Left ventricle myocardium superior (tissue), 1 donor: ENCODE measurements at places on chromosomes 3 and 15.

DNA sequence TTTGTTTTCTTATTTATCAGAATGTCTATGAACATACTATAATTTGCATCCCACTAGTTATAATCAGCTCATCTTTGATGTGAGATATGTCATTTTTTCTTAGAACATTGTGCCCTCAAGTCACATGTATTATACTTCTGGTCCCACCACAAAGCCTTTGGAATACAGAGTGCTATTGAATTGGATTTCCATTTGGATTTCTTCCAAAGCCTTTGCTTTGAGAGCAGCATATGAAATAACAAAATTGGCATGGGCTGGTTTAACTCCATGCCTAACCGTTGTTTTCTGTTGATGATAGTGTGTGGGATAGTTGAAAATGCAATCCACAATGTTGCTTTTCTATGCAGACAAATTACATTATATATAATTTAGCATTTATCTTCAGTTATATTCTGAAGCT is 284.5 kb upstream of the PLSCR5 start:
- DNase-seq: no peak

- no peak for DNase-seq
These were observed 69.2 kb downstream of the ISG20 start for GRCh38 chr15:88707771-88708654.

DNA sequence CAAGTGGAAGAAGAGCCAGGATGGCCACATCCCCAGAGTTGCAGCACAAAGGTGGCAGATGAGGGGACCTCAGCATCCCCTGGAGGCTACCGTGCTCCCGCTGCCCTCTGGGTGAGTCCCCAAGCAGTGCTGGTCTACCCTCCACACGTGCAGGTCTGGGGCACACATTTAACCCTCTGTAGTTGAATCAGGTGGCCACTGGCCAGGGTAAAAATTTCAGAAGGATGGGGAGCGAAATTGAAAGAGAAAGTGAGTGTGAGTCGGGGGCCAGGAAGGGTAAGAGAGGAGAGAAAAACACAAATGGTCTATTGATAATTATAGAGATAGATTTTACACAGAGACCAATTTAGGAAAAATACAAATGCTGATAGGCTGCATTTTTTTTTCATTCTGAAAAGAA is 139.5 kb upstream of the EIF1B start:
- no peak for DNase-seq

GRCh38 chr15:67018441-67018840 is 47.0 kb upstream of the SMAD3 start:
- no peak for DNase-seq

DNA sequence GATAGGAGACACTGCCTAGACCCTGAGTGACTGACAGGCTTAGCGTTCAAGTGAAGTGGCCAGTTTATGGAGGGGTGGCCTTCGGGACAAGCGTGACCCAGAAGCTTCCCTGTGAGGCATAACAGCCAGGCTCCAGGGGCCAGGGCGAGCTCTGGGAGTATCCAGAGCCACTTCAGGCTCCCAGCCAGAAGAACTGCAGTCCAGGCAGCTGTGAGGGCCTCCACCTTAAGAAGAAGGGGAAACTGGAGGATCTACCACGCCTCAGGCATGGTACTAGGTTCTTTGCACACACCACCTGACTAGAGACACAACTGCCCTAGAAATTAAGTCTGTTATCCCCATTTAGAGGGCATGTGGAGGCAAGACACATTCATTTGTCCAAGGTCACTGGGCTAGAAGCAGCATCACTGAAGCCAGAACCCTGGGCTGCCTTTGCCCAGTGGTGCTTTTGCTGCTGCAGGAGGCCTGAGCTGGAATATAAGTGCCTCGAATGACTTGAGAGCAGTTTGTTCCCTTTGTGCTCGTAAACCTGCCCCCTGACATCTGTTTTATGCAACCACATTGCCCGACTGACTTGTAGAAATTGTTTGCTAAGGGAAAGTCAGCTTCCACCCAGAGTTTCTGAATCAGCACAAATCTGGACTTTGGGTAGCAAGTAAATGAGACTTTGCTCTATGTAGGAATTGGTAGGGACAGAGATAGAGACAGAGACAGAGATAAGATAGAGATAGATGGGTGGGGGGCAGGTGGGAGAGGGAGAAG is 23.3 kb downstream of the RASGRF1 start:
- DNase-seq: no peak

DNA sequence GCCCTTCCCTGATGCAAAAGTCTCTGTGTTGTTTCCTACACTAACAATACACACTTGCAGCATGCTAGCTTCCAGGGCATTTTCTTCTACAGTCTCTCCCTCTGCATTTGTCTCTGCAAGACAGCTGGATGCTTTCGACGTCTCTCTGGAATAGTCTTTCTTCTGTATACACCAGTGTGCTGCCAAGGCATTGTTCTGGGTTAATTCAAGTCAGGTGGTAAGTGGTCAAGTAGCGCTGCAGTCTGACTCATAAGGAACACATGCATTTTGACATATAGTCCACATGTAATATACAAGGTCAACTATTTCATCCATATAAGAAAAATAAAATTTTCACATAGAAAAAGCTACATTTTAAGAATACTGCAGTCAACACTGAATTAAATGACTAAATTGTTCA is 92.7 kb downstream of the MYLK start:
- no peak for DNase-seq

- no peak for DNase-seq
These were observed 763.4 kb upstream of the GRM7 start for GRCh38 chr3:6097556-6097955.

DNA sequence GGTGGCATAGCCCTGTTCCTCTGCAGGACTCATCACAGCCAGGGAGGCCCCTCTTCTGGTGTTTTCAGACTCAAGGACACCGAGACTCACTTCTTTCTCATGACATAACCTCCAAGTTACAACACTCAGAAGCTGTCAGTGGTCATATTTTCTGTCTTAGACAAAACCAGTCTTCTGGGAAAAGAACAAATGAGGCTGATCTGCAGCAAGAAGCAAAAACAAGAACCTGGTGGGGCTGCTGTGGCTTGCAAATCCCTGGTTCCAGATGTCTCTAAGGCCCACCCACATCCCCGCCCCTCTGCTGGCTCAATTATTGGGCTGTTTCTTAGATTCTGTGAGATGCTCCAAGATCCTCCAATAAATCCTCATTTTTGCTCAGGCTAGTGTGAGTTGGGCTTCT is 16.6 kb upstream of the LOXL1 start:
- no peak for DNase-seq

DNA sequence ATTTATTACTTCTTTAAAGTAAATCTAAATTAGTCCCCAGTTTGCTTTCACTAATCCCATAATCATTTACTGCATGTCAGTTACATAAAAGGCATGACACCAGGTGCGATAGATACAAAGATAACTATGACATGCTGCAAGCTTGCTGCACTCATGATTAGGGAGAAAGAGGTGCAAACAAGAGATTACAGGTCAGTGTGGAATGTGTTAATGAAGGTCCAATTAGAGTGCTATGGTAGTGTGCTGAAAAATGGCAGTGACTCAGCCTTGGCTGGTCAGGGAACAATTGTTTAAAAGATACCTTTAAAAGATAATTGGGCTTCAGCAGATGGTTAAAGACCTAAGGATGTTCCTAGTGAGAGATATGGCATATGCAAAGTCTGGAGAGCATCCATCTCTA is 352.6 kb upstream of the TGFBR2 start:
- DNase-seq: no peak

DNA sequence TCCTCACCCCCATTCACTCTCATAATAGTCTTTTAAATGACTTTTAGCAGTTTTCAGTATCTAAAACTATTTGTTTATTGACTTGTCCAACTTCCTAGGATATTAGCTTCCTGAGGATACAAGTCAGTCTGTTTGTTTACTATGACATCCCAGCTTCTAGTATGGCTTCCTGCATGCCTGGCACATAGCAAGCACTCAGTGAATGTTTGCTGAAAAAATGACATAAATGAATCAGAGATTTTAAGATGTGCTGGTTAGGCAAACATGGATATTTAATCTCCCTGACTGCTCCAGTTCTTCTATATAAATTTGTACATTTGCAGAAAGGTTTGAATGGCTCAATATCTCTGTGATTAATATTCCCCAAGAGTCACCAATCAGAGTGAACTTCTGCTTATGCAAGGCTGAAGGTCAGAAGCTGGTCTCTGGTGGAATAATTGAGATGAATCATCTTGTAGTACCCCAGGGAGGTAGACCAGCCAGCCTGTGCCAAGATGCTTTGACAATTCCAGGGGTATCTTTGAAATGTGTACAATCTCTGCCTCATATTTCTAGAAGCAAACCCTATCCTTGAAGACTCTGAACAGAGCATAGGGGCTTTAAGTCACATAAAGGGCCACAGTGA is 219.0 kb upstream of the LMCD1 start:
- no peak for DNase-seq

DNA sequence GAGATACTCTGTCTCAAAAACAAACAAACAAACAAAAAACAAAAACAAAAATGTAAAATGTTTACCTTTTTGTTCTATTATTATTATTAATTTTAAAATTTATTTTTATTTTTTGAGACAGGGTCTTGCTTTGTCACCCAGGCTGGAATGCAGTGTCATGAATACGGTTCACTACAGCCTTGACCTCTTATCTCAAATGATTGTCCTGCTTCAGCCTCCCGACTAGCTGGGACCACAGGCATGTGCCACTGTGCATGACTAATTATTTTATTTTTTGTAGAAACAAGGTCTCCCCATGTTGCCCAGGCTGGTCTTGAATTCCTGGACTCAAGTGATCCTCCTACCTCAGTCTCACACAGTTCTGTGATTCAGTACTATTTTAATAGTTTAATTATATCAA is 5.7 kb upstream of the SLC25A26 start:
- no peak for DNase-seq

DNA sequence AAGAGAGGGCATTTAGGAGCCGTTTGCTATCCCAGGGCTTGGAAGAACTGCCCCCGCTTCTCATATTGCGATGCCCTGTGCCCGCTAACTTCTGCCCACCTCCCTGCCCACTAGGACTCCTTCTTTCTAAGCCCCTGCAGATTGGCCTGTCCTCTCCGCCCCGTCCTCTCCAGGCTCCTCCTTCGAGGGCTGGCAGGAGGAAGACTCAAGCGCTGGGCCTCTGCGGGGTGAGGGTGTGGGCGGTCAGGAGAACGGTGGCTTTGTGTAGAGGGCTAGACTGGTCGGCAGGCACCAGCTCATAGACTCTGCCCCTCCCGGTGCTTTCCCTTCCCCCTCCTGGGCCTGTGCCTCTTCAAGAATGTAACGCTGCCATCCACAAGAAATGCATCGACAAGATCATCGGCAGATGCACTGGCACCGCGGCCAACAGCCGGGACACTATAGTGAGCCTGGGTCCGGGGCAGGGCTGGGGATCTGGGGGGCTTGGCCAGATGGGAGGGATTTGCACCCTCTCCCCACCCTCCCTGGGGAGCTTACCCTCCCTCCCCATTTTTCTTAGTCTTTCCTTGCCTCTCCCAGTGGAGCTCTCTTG is 21.9 kb downstream of the PRKCD start:
- DNase-seq: no peak

GRCh38 chr15:75531041-75531450 is 48.1 kb downstream of the PTPN9 start:
- peak; percentile 82 for DNase-seq

- no peak for DNase-seq
These were observed 359.7 kb upstream of the ROPN1 start for GRCh38 chr3:124351430-124352148.

DNA sequence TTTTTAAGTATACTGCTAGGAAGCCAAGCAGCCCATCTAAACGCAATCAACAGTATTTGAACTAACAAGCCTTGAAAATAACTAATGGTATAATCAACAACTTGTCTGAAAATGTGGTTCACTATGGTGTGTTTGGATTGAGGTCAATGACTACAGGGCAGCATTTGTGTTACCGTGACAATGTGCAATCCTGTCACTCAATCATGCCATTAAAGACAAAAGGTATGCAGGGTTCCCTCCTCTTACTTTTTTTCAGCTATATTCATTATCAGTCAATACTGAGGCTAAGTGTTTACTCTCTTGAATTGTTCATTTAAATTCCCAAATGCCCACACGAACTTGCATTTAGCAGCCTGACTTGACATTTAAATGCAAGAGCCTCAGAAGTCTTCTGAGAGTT is 1099.3 kb upstream of the EPHA6 start:
- DNase-seq: no peak

GRCh38 chr3:101556064-101556463 is 5.6 kb upstream of the TRMT10C start:
- DNase-seq: no peak

DNA sequence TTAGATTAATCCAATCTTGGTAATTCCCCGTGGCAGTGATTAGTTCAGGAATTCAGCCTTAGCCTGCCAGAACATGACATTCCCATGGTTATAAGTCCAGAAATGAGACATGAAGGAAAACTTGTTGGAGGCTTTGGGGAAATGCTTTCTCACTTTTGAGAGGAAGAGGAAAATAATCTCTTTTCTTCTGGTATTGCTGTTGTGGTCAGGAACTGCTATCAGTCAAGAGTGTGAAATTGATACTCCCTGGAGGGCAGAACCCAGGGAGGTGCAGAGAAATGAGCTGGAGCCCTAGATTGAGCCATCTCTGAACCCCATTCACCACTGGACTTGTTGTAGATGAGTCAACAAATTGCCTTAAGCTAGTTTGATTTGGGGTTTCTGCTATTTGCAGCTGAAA is 38.6 kb upstream of the APH1B start:
- no peak for DNase-seq

- no peak for DNase-seq
These were observed 1.1 kb upstream of the VIPR1 start for GRCh38 chr3:42501321-42501680.

DNA sequence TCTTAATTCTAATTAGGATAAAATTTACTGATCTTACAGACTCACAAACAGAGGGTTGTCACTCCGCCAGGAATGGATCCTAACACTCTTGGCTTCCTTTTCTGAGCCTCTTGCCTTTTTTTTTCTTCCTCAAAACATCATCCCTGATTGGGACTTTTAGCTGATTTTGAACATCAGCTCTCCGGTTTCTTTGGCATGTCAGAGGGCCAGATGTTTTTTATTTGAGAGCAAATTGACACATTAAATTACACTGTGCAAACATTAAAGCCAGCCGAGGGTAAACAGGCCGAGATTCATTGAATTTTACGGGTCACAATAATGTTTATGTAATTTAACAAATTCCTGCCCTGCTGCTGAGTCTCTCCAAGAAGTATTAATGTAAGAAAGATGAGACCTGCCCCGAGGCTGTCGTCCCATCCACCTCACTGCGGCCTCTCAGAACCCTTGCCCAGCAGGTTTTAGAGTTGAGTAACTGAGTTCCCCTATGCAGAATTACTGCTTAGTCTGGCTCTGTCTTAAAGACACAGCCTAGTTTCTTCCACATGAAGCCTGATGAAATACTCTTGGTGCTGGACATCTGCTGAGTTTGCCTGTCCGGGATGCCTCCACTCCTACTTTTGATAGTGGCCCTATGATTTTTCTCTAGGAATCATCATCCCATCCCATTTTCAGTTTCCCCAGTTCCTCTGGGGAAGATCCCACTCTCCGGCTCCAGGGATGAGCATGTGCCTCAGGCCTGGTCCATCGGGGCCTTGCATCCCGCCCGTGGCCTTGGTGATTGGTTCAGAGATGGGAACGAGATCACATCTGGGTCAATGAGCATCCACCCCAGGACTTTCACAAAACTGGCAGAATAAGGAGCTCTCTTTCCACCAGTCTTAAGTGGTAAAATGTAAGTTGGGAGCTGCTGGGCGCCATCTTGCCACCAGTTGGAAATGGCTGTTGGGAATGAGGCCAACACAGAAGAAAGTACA is 226.6 kb upstream of the TLE3 start:
- no peak for DNase-seq

GRCh38 chr3:146166415-146166821 is 5.4 kb upstream of the PLOD2 start:
- no peak for DNase-seq
